A673 (cell line): ENCODE measurements at places on chromosomes 2 and 18. TPM values are rescaled to one million over a fixed set of nuclear protein-coding genes. Genes with fewer than 3 reads are reported as not detected.

DNA sequence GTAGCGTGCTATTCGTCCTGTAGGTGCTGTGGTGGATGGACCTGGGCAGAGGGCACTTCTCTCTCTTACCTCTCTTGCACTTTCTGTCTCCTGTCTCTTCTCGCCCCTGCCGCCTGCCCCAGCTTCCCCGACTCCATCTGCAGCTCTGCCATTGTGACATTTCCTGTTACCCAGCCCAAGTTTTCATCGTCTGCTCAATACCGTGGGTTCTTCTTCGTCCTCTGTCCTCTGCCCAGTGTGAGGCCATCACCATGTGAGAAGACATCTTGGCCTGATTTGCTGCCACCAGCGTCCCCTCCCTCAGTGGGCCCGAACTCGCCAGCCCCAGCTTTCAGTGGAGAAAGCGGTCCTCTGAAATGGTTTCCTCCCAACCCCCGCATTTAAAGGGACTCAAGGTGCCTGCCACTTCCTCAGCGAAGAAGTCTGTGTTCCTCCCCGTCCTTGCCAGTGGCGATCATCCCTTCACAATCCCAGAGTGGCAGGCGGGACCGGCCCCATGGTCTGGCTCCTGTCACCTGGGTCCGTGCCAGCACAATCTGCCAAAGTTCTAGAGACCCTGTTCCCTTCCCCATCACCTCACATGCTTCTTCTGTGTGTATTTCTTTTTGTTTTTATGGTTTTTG, 18.0 kb downstream of the TGOLN2 start:
- DNase-seq = no peak

DNA sequence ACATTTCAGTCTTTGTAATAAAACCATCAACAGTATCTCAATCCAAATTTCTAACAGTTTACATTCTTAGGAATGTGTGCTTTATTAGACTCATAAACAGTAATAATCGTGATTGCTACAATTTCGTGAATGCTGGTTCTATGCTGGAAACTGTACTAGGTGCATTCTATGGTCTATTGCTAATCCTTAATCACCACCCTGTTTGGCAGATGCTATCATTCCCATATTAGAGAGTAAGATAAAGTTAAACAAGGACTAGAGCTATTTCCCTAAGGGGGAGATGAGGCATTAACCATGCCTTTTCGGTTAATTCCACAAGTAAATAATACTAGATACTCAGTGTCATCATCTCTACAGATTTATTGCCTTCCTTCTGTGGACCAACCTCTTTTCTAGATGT, 244.0 kb downstream of the PAX3 start:
- no peak for DNase-seq

DNA sequence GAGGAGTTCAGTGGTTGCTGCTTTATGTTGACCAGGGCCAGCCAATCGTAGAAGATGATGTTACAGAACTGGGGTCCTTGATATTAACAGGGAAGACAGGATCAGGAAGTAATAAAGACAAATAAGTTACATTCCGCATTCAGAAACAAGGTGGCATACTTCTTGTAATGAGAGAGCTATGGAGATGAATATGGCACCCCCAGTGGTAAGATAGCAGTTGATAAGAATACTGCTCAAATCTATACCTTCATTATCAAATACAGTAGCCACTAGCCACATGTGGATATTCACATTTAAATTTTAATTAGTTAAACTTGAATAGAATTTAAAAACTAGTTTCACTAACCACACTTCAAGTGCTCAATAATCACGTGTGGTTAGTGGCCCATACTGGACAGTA, 290.4 kb upstream of the RBMS1 start:
- DNase-seq = peak; percentile 28

DNA sequence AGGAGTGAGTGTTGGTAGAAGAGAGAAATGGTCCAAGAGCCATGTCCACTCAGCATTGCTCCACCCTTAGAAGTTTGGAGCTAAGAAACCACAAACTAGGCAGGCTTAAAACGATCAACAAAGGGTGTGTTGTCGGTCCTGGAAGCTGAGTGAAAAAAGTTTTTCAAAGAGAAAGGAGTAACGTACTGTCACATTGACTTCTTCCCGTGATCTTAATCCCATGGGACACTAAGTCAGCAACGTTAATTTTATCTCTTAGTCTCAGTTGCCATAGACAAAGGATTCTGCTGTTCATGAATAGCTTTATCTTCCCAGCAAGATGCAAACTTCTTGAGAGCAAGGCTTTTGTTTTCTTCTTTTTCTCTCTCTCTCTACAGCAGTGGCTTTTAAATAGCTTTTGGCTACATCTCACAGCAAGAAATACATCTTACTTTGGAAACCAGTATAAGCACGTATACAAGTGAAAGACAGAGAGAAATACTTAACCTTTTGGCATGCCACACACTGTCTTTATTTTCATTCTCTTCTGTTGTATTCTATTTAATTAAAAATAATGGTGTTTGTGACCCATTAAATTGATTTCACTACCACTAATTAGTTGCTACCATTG, 377.4 kb downstream of the TGIF1 start:
- DNase-seq = peak; percentile 79

DNA sequence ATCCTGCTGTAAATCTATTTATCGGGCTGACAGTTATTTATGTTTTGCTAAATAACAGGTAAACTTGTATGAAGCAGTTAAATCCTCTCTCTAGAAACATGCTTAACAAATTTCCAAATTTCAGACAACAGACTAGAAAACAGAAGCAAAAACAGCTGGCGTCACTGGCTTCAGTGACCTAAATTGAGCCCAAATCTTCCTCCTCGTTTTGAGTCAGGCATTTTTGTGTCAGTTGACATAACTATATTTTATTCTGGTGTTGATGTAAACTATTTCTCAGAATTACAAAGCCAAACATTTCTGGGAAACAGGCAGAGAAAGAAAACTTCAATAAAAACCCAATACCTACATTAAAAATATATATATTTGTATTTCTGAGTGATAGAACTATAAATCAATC, 21.7 kb downstream of the RBMS1 start:
- DNase-seq = no peak

- DNase-seq = no peak
Observed at GRCh38 chr2:226631671-226632070, 167.9 kb downstream of the IRS1 start.

DNA sequence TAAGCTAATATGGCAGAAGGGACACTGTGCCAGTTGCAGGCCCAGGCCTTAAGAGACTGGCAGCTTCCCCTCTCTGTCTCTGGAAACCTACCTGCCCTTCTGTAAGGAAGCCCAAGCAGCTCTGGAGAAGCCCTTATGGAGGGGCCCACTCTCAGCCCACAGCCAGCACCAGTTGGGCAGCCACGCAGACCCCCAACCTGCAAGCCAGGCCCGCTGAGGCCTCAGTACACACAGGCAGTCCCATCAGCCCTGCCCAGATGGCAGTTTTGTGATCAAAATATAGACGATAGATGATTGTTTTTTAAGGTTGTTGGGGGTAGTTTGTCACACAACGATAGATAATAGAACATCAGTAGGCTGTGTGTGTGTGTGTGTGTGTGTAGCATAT, 36.8 kb upstream of the ALPP start:
- DNase-seq = no peak

DNA sequence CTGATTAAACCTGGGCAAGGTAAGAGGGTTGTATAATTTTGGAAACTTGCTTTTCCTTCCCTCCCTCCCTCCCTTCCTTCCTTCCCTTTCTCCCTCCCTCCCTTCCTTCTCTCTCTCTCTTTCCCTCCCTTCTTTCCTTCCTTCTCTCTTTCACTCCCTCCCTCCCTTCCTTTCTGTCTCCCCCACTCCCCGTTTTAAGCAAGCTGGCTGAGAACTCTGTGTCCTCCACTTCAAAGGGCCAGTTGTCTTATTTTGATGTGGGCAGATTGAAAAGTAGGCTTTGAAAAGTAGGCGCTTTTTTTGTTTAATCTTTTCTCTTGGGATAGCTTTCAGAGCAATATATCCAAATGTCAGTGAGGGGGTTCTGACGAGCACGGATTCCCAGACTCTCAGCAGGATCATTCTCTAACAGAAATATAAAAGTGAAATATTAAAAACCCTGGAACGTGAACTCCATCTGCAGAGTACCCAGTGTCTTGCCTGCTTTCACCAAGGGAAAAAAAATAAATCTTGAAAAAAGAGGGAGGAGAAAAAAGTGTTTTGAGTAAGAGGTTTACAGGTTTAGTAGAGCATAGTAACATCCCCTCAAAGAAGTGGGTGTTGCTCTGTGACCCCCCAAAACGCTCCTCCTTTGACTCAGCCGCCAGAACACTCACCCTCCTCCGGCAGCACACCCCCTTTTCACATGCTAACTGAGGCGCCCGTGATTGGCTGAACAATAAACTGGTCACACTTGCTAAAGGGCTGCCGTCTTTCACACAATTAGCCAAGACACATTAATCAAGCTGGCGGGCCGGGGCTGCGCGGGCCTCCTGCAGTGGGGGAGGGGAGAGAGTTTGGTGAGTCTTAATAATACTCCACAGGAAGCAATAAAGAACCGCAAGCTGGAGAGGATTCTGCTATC, 52.2 kb downstream of the CDK15 start:
- peak; percentile 91 for DNase-seq

GRCh38 chr2:6370753-6371551, 494.8 kb downstream of the CMPK2 start:
- no peak for DNase-seq

DNA sequence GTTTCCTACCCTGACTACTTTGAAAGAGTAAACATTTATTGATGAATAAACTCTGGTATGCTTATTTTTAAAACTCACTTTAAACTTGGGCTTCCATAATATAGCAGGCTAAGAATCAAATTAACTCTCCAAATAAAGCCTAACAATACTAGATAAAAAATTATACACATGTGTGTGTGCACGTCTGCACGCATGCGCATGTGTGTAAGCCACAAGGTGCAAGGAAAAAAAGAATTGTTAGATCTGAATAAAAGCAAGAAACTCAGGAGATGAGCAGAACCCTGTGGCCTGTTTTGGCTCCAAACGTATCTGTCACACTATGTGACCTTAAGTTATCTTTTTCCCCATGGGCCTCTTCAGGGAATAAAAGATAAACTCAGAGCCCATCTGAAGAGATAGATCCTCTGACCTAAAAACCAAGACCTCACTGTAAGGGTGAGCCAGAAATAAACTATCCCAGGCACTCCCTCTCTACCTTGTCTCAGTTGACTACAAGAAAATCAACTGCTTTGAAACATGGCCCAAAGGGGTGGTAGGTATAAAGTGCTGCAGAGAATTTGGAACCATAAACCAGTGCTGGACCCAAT, 6.3 kb downstream of the HDHD2 start:
- DNase-seq = no peak

DNA sequence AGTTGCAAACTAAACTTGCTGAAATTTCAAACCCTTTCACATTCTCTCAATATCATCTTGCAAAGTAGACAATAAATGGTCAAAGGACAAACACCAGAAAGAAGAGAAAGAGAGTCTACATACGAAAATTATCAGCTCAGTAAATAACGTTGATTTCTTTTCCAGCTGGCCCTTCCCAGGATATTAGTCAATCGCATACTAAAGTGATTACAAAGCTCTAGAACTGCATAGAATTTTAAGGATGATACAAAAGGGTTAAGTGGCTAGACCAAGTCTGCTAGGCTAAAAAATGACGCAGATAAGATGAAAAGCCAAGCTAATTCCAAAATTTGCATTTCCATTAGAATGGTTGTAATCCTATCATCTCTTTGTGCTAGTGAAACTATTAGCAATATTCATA, 405.7 kb downstream of the FBXO15 start:
- DNase-seq = peak; percentile 10

NAT8 gene
- not detected in 2 replicates for total RNA-seq

DDX18 gene
- 90.8 and 121 TPM in 2 replicates for total RNA-seq

TMEM247 gene
- total RNA-seq = not detected in 2 replicates
